ENCODE measurements at places on chromosomes 6 and 20. TPM values are rescaled to one million over a fixed set of nuclear protein-coding genes. Genes with fewer than 3 reads are reported as not detected.

The COL12A1 gene
- not detected for polyA plus RNA-seq

The TREML1 gene
- not detected for polyA plus RNA-seq

The OXT gene
- 1.00 TPM for polyA plus RNA-seq

The PACSIN1 gene
- 0.92 TPM for polyA plus RNA-seq

The MAFB gene
- polyA plus RNA-seq = 0.07 TPM

The C2 gene
- polyA plus RNA-seq = not detected

The SIRPA gene
- not detected for polyA plus RNA-seq

The TCP11 gene
- polyA plus RNA-seq = not detected

The TBPL1 gene
- 55.1 TPM for polyA plus RNA-seq

The TNNC2 gene
- polyA plus RNA-seq = 0.61 TPM

The PDYN gene
- polyA plus RNA-seq = not detected

The TMEM170B gene
- 0.08 TPM for polyA plus RNA-seq

The MDFI gene
- polyA plus RNA-seq = not detected

The GPX5 gene
- not detected for polyA plus RNA-seq

The RPS6KA2 gene
- polyA plus RNA-seq = 1.1 TPM

The ZC3H12D gene
- 9.8 TPM for polyA plus RNA-seq

The PPIL1 gene
- polyA plus RNA-seq = 18.6 TPM

The SNTA1 gene
- polyA plus RNA-seq = 9.2 TPM

The DEFB124 gene
- not detected for polyA plus RNA-seq

The KCNS1 gene
- polyA plus RNA-seq = 0.16 TPM

The ZBTB46 gene
- polyA plus RNA-seq = 0.09 TPM

The MACROD2 gene
- polyA plus RNA-seq = not detected

The DST gene
- 2.2 TPM for polyA plus RNA-seq

The MYBL2 gene
- polyA plus RNA-seq = 0.22 TPM

The IL17F gene
- not detected for polyA plus RNA-seq

The CRISP2 gene
- not detected for polyA plus RNA-seq

The CTAGE9 gene
- polyA plus RNA-seq = not detected

The FNDC11 gene
- polyA plus RNA-seq = 0.41 TPM

The UBR2 gene
- 13.1 TPM for polyA plus RNA-seq

The CCNC gene
- 76.6 TPM for polyA plus RNA-seq

The EMILIN3 gene
- not detected for polyA plus RNA-seq

The CDH22 gene
- not detected for polyA plus RNA-seq

The GINM1 gene
- 23.2 TPM for polyA plus RNA-seq

The CALHM5 gene
- polyA plus RNA-seq = not detected
